ENCODE measurements at places on chromosomes 6 and 20. TPM values are rescaled to one million over a fixed set of nuclear protein-coding genes. Genes with fewer than 3 reads are reported as not detected.

Gene PRDM13
- total RNA-seq, result 0.14 TPM

Gene RIMS4
- total RNA-seq, result 24.8 TPM

Gene EBF4
- total RNA-seq, result 2.7 TPM

Gene JAG1
- total RNA-seq, result 38.3 TPM

Gene HRH3
- 2.9 TPM for total RNA-seq

Gene GNAS
- 912 TPM for total RNA-seq

Gene ZNF334
- total RNA-seq, result 18.7 TPM

Gene HLA-DOB
- 0.46 TPM for total RNA-seq

Gene ADAM33
- total RNA-seq, result 7.0 TPM

Gene ANGPT4
- 0.25 TPM for total RNA-seq

Gene SLC17A2
- not detected for total RNA-seq

Gene BHLHE23
- 0.66 TPM for total RNA-seq

Gene PSORS1C2
- total RNA-seq, result 0.78 TPM

Gene GGTLC1
- total RNA-seq, result not detected

Gene ZNF311
- total RNA-seq, result 3.7 TPM

Gene SLC2A10
- total RNA-seq, result 12.0 TPM

Gene SLPI
- total RNA-seq, result 0.74 TPM

Gene APCDD1L
- 2.4 TPM for total RNA-seq

Gene EFCAB8
- total RNA-seq, result 0.55 TPM

Gene ASIP
- not detected for total RNA-seq

Gene DAAM2
- total RNA-seq, result 3.1 TPM

Gene FAM83D
- 57.7 TPM for total RNA-seq

Gene TREM2
- total RNA-seq, result not detected

Gene TGM3
- 0.07 TPM for total RNA-seq

Gene PARD6B
- total RNA-seq, result 37.5 TPM

Gene SLC22A16
- 0.34 TPM for total RNA-seq
